ENCODE measurements at places on chromosomes 7 and 10.

- DNase-seq: no peak
These were observed 28.5 kb upstream of the NUB1 start for GRCh38 chr7:151312831-151313809.

GRCh38 chr7:54932818-54933543 lies 85.8 kb upstream of the EGFR start:
- no peak for DNase-seq

- DNase-seq: no peak
These were observed 778 bp upstream of the GET4 start for GRCh38 chr7:875476-876076.

GRCh38 chr7:33109758-33110238 lies 594 bp upstream of the RP9 start:
- DNase-seq: no peak

DNA sequence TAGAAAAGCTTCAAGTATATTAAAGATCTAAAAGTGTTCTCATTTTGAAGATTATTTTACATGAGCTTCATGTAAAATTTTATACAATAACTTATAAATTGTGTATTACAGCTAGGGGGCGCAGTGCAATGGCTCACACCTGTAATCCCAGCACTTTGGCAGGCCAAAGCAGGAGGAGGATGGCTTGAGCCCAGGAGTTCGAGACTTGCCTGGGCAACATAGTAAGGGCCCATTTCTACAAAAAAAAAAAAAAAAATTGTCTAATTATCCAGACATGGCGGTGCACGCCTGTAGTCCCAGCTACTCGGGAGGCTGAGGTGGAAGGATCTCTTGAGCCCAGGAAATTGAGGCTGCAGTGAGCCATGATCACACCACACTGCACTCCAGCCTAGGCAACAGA lies 16.6 kb downstream of the ACBD5 start:
- peak; percentile 55 for DNase-seq

GRCh38 chr10:132945125-132945893 lies 2.9 kb upstream of the CFAP46 start:
- no peak for DNase-seq

DNA sequence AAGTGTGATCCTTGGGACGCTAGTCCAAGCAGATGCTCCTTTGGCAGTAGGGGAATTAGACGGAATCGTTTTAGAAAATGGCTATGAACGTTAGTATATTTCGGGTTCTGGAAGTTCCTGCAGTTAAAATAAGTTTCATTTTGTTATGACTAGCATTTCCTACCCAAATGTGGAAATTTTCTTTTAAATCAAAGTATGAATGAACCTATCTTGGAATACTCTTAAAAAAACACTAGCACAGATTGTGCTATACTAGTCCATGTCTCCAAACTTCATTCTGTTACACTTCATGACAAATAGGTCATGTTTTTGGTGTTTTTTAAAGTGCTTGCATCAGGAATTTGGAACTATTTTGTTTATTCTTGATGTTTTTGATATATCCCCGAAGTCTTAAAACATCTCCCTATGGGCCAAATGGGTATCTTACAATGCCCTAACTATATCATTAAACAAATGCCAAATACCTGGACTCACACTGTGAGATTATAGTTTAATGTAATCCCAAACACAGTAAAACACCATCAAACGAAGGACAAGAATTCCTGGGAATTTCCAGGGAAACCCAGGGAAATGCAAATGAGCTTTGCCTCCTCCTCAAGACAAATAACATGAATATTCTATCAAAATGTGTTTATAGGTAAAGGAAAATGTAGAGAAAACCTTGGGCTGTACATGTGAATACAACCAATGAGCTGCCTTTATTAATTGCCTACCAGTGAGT lies 75.9 kb upstream of the PTPRZ1 start:
- no peak for DNase-seq

DNA sequence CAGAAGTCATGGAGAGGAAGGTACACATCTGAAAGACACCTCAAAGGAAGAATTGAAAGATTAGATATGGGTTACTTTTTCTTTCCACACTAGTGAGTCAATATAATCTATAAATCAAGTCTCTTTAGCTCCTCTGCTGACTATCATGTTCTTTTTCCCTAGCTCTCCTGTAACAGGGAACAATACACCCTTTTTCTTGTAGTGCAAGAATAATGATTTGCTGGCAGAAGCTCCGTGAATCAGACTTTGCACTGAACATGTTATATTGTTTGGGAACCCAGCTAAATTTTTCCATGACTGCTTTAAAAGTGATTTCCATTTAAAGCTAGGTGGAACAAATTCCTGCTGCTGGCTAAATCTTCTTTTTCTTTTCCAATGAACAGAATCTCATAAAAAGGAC lies 756.6 kb upstream of the C7orf33 start:
- no peak for DNase-seq

GRCh38 chr7:94452239-94452638 lies 57.4 kb upstream of the CASD1 start:
- DNase-seq: no peak

DNA sequence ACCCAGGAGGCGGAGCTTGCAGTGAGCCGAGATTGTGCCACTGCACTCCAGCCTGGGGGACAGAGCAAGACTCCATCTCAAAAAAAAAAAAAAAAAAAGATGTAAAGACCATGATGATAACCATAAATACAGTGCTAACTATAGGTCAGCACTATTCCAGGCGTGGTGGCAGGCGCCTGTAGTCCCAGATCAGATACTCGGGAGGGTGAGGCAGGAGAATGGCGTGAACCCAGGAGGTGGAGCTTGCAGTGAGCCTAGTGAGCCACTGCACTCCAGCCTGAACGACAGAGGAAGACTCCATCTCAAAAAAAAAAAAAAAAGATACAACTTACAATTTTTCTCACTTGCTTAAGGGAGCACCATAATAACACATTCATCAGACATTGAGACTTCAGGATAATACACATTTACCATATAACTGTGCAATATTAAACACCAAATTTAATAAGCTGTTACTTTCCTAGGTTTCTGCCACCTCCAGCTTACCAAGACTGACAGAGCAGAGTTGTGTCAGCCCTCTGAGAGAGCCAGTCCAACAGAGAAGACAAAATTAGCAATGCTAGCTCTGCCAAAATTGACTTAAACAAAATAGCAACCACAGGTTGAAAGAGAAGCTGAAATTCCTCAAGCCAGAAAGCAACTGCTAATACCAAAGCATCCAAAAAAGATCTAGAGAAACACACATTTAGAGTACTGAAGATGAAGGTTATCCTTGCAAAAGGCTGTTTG lies 8.2 kb downstream of the DNA2 start:
- DNase-seq: no peak

- DNase-seq: no peak
These were observed 14.9 kb downstream of the TMEM273 start for GRCh38 chr10:49173201-49173772.

DNA sequence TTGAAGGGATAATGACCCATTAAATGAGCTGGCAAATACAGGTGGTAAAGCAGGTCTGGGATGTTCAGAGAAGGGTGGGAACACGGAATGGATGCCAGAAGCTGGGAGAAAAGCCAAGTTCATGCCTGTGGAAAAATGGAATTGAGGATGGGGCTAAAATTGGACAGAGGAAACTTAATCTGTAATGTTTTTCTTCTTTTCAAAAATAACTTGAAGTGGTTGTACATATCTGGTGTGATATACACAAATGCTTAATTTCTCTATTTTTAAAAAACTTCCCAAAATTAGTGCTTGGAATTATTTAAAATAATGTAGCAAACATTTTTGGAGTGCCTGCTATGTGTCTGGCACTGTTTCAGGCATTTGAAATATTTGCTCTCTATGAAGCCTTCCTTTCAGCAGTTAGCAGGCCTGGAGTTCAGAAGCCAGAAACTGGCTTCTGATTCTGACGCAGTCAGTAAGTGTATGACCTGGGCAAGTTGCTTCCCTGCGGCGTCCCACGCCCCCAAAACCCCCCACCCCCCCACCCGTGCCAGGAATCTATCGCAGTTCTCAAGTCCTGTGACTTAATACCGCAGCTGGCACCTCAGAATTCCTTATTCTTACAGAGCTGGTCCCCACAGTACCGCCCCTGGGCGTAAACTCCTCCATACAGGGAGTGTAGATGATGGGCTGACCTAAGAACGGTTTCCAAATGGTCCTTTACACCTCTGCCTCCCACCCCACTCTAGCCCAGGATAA lies 828 bp upstream of the MALSU1 start:
- no peak for DNase-seq

GRCh38 chr7:155233311-155234157 lies 64.1 kb upstream of the INSIG1 start:
- DNase-seq: no peak

DNA sequence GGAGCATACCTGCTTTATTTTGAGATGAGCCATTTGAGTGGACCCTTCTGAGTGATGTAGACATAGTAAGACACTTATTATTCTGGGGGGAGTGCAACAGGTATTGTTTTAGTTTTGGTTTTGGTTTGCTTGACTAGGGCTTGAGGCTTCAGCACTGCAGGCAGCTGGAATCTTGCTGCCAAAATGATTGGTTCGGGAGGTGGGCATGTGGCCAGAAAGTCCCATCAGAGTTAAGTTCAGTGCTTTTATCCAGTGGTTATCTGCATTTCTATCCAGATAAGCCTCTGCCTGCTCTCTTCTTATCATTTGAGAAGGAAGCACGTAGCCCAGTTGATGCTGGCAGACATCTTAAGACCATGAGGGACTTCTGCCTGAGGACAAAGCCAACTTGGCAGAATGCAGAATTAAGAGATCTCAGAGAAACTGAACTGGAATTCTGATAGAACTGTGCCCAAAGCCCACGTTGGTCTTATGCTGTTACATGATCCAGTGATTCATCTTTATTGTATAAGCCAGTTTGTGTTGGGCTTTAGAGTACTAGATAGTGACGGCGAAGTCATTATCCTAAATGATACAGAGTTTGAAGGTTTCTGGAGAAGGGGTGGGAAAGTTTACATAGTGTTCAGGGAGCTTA lies 9.6 kb upstream of the JAZF1 start:
- DNase-seq: no peak

DNA sequence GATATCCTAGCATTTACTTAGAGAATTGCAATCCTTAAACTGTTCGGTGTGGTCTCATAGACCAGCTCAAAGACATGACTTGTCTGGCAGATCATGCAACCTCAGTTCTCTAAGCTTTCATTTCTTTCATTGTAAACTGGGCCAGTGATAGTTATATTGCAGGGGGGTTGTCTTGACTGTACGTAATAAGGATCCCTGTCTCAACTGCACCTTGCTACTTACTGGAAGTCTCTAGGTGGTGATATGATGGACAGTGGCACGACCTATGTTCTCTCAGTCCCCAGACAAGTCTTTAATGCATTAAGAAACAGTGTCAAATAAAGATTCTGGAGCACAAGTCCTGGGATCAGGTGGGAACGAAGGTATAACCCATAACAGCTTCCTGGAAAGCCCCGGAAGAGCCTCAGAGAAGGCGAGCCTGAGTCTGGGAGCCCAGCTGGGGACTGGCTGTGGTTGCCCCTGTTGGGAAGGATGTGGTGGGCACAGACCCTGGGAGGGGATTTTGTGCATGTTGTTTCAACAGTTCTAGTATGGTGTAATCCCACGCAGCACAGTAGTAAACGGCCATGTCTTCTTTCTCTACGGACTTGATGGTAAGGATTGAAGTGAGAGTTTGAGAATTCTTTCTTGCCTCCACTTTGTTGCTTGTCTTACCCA lies 26.0 kb upstream of the TARP start:
- DNase-seq: no peak

DNA sequence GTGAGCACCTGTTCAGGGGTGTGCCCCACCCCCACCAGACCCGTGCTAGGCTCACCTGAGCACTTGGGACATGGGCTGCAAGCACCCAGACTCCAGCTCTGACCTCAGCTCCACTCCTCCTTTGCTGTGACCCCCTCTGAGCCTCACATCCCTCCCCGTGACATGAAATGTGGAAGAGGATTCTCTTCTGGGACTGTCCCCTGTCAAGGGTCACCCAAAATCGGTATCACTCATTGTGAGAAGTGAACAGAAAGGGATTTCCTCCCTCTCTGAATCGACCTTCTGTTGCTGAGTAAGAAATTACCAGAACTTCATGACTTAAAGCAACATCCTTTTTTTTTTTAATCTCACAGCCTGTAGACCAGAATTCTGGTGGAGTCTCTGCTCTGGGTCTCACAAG lies 6.2 kb upstream of the CHST15 start:
- DNase-seq: no peak

DNA sequence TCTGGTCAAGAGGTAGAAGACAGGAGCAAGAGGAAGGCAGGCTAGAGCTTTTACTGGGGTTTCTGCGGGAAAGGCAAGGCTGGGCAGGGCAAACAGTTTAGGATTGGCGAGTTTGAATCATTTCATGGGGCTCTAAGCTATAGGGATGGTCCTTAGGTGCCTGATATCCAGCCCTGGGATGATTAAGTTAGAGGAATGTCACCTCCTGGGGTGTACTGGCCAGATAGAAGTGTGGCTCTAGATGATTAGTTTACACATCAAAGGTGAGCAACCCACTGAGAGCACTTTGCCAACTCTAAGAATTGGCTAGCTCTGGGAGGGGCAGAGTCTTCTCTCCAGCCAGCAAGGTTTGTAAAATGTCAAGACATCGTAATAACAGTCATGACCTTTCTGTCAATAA lies 52.4 kb downstream of the ZNF365 start:
- DNase-seq: no peak

GRCh38 chr7:49425277-49425818 lies 348.1 kb upstream of the VWC2 start:
- no peak for DNase-seq

DNA sequence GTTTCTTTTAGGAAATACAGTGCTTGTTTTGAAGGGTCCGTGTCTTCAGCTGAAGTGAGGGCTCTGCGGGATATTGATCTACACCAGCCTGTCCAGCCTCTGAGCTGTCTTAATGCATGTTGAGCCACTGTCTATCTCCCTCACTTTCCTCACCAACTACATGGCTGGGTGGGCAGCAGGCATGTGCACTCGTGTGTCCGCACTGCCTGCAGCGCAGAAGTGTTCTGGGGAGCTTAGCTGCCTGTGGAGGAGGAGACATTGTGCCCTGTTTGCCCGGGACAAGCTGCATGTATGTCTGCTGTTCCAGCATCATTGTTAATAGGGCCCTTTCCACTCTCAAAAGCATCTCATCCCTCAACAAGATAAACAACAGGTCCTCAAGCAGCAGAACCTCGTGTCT lies 133.1 kb upstream of the EEPD1 start:
- no peak for DNase-seq

- no peak for DNase-seq
These were observed 3.0 kb upstream of the CRYGN start for GRCh38 chr7:151442776-151443496.

DNA sequence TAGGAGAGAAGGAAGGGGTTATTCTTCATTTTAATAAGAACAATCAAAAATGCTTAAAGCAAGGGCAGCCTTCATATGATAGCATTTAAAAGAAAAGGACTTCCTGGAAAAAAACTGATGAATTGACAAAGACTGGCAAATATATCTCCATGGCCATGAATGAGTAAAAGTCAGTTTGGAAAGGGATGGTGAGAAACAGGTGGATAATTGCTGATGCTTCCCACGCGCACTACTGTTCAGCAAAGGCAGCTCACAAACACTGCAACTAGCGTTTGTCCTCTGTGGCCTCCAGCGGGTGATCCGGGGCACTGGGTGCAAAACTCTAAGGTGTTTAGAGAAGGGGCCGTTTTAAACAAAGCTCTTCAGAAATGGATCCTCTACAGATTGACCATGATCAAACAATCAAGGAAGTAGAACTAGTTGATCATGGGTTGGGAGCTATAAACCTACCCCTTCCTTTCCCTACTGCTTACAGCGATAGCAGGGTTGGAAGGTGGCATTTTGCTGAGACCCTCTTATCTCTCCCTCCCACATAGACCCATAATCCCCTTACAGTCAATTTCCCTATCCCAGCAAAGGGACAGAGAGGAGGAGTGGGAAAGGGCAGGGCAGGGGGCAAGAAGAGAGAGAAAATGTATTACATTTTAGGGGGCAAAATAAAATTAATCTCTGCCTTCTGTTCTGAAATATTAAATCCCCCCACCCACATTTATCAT lies 53.8 kb downstream of the SMURF1 start:
- no peak for DNase-seq

GRCh38 chr10:697097-697875 lies 7.8 kb upstream of the DIP2C start:
- no peak for DNase-seq
